Glomerular endothelial cell (primary cell): ENCODE measurements at places on chromosomes 7 and 10.

- no peak for DNase-seq
Measured at GRCh38 chr7:127391591-127392181, 822 bp downstream of the ZNF800 start.

GRCh38 chr10:114265392-114266053, 26.5 kb downstream of the VWA2 start:
- no peak for DNase-seq

- no peak for DNase-seq
Measured at GRCh38 chr7:49486974-49487829, 286.2 kb upstream of the VWC2 start.

GRCh38 chr10:131769571-131770410, 131.0 kb upstream of the PPP2R2D start:
- DNase-seq = no peak

- DNase-seq = no peak
Measured at GRCh38 chr7:38306914-38307313, 33.5 kb upstream of the TARP start.

DNA sequence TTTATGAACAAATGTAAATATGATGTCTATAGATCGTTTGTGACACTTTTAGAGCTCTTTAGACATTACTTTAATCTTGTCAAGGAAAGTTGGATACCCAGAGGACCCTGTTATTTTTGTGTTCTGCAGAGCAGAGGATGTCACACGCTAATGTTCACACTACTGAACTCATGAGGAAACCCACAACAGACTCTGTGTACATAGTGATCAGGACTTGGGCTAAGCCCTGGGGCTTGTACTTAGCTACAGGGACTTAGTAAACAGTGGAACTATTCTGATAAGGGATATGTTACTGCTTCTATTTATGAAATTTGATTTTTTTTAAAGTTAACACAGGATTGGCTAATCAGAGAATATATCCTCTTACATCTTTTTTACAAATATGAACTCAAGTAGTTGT, 36.1 kb upstream of the ZNF518A start:
- DNase-seq = no peak

DNA sequence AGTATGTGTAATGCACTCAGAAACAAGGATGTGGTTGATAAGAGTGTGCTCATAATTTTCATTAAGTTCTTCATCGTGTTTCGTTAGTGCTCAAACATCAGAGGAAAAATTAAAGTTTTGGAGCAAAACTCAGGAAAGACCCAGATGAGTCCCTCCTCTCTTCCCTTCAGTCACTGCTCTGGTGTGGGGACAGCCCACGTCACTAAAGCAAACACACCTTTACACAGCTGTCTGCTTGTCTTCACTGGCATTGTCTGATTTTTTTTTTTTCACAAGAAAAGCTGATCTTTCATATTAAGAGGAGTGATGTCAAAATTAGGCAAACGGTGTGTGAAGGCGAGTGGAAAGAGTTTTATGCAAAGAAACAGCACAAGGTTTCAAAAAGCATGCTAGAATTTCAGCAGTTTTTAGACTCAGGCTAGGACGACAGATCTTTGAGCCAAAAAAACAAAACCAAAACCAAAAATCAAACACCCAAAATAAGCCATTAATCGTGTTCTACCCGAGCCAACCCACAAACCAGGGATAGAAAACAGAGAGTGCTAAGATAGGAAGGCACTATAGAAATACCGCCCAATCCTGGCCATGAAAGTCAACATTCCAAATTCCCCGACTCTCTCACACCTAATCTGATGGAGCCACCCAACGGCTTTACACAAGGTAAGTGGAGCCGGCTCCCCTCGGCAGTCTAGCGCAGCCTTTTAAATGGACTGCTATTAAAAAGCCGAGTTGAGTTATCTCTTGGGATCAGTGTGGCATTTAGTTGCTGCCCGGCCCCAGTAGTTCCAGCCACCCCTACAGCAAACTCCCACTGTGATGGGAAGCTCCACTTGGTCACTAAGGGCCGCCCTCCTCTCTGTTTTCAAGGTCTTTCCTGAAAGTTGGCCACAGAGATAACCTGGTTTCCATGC, 27.9 kb upstream of the GATA3 start:
- no peak for DNase-seq

- DNase-seq = no peak
Measured at GRCh38 chr10:82738592-82738991, 863.6 kb downstream of the NRG3 start.

- no peak for DNase-seq
Measured at GRCh38 chr7:85022064-85022697, 164.7 kb downstream of the SEMA3D start.

GRCh38 chr10:132443983-132444876, 47.2 kb downstream of the PWWP2B start:
- DNase-seq = no peak

DNA sequence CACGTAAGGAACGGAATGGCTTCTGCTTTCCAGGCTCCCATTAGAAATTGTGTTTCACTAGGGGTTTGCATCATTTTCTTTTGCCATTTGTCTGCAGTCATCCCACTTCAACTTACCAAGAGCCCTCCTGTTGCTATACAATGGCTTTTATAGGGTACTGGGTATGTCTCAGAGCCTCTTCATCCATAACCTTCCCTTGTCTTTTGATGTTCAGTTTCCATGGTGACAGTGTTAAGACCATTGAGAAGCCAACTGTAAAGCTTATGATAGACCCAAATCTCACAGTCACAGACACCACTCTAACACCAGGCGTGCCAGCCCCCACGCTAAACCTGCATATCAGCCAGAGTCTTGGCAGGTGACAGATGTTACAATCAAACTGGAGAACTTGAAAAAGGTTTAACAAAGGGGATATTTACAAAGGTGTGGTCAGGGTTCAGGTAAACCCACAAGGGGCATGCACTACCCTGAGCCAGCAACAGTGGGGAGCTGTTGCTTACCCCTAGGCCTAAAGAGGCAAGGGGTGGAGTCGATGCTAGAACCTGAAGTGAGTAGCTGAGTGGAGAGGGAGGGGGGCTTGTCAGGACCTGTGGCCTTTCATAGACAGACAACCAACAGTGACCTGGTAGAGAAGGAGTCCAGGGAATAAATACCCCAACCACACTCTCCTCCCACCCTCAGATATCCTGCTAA, 53.2 kb upstream of the ABLIM1 start:
- DNase-seq = no peak

- no peak for DNase-seq
Measured at GRCh38 chr7:145737617-145738016, 379.0 kb upstream of the CNTNAP2 start.
